ENCODE measurements at places on chromosomes 5 and 9.
A peak's percentile ranks its signal among the peaks of the same experiment; 100 is the strongest.

DNA sequence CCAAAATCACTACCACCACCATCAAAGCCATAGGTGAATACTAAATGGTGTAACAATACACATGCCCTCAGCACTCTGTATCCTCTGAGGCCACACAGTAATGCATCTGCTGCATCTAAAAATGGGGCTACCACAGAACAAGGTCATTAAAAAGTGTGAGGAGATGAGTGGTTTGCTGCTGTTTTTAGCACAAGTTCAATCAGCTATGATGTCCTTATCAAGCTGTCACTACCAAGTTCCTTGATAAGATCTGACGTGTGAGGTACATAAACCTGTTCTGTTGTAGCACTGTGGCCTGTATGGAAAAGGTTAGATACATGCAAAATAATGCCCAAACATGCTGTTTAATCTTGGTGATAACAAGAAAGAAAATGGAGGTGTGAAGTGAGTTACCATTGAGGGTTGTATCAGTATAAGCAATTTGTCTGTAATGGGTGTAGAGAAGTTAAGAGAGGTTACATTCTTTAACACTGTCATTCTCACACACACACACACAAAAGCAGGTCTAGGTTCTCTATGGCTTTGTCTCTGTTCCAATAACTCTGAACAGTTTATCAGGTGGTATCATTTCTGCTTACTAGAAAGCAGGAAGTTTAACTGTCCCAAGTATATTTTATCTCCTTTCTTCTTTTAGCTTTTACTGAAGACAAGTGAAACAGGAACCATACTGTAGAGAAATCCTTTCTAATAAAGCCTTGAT is 252.9 kb downstream of the CWC27 start:
- DNase-seq, result no peak

DNA sequence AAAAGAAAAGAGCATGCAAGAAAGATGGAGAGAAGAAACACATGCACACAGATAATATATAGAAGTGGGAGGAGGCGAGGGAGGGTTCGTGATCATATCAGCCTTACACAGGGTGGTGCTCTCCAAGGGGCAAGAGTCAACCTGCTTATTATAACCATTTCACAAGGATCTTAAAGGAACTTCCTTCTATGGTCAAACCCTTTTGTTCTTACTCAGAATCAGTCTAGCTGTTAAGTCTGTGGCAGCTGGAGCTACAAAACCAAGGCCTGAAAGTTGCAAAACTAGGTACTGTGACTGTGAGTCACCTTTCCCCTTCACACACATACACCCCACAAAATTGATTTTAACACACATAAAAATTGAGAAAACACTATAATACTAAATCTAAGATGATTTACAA is 18.5 kb upstream of the ERMP1 start:
- DNase-seq, result peak; percentile 86

DNA sequence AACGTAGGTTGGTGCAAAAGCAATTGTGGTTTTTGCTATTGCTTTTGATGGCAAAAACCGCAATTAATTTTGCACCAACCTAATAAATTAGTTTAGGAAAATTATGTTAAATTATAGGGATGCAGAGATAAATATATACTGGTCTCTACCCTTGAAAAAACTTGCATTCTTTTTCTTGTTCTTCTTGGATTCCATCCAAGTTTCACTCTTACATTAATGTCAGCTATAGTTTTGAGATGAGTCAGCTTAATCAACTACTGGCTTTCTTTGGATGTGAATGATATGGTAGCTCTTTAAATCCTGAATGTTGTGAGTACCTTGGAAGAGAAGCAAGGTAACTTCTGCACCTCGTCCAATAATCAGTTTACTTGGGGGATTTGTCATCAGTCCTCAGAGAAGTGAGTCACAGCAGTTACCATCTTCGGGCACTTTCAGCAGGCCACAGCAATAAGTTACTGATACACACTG is 549.0 kb upstream of the ZNF608 start:
- peak; percentile 34 for DNase-seq

GRCh38 chr5:103259705-103260355 is 1.3 kb downstream of the MACIR start:
- DNase-seq, result peak; percentile 29

GRCh38 chr5:128196080-128196479 is 112.5 kb downstream of the SLC12A2 start:
- no peak for DNase-seq

DNA sequence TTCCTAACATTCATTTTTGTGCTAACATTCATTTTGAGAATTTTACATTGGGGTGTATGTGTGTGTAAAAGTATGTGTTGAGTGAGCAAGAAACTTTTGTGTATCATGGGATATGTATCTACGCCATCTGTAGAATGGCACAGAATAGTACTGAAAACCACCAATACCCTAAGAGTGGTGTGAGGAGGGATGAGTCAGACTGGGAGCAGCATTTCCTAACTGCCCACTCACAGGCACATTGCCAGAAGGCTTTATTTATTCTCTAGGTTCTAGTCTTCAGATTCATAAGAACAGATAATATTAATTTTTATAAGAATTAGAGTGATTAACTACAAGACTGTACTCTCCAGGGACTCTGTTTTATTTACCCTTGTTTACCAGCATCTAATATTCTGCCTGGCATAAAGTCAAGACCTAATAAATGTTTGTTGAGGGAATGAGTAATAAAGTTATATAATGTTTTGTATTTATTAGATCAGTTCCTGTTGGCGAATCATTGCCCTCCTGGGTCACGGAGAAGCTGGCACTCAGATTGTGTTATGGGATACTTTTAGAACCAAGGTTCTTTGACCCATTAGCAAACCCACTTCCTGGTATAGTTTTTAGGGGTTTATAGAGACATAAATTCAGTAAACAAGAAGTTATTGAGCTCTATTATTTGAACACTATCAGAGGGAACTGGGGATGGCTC is 159.1 kb upstream of the PPP2R2B start:
- DNase-seq, result peak; percentile 90

- no peak for DNase-seq
Observed at GRCh38 chr5:178126556-178126955, 4.3 kb upstream of the RMND5B start.

DNA sequence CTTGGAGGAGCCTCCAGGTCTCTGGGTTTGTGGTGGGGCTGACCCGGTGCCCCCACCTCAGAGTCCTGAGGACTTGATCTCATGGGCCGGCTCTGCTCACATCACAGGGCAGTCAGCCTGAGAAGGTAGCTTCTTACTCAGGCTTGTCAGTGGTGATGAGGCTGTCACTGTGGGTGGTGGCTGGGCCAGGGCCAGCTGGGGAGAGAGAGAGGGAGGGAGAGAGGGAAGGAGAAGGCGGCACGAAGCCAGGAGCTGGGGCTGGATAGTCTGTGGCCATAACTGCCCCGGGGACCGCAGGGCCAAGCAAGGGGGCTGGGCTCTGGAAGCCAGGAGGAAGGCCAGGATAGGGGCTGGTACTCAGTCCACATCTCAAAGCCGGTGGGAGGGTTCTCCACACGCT is 6.5 kb downstream of the NTNG2 start:
- DNase-seq, result peak; percentile 35

DNA sequence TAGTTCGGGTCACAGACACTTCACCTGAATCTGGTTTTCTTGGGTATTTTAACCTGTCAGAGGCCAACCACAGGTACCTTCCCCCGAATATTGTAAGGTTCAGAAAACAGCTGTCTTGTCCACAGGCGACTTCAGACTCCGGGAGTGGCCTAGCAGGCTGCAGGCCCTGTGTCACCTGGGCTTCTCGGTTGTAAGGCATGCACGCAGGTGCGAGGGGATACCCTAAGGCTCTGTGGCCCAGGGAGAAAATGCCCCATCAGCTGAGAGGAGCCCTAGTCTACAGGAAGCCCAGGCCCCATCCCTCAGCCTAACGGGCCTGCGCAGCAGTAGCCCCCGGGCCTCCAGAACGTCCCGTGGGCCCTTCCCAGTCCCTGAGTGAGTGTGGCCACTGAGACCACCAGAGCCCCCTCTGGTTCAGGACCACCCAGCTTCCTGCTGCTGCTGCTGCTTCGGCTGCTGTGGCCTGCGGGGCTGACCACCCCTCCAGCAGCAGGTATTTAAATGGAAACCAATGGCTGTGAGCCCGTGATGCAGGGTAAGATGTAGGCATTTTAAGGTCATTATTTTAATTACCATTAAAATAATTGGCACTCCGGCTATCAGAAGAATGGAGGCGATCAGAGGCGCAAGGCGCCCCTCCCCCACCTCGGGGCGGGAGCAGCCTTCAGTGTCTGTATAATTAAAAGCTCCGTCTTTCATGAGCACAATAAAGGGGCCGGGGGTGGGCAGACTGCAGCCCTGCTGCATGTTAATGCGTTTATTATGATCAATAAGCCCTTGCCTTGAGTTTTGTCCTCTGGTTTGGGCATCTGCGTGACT is 65.4 kb downstream of the PSMB7 start:
- no peak for DNase-seq

DNA sequence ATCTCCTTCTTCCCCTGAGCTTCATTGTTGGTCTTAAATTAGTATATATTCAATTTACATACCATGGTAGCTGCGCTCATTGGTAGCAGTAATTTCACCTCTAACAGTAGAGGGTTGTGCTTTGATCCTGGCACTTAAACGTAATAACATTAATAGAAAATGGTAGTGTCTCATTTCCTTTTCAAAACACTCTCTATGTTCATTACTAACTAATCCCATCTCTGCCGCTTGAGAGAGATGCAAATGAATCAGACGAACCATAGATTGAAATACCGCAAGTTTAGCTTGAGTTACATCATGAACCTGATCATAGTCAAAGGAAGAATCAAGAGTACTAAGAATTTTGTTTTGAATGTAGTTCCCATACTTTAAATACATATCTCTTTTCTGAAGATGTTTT is 2.2 kb downstream of the THBS4 start:
- DNase-seq, result no peak

GRCh38 chr9:125574126-125574877 is 132.7 kb downstream of the MAPKAP1 start:
- DNase-seq, result no peak

DNA sequence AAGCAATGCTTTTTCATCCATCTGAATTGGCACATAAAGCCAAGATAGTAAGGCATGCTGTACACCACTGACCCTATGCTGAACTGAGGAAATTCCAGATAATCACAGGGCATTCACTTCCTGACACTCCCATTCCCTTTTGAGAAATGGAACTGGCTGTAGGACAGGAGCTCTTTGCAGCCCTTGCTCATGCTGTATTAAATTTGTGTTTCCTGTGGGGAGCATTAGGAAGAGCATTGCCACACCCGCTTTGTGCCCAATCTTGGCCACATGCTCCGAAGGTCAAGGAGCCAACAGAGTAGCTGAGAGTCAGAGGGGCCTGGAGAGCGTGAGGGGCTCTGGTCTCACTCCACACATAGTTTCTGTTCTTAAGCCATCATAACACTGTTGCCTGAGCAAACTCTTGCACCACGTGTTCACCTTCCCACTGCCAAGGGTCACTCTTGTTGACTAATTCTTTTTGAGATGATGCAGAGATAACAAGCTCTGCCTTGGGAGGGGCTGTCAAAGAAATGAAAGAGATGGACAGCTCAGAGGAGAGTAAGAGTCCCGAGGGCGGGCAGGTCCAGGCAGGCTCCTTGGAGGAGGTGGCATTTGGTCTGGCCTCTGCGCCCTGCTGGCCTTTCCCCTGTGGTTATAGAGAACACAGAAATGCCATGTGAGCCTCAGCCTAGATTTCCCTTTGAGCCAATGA is 31.7 kb upstream of the ARAP3 start:
- no peak for DNase-seq

DNA sequence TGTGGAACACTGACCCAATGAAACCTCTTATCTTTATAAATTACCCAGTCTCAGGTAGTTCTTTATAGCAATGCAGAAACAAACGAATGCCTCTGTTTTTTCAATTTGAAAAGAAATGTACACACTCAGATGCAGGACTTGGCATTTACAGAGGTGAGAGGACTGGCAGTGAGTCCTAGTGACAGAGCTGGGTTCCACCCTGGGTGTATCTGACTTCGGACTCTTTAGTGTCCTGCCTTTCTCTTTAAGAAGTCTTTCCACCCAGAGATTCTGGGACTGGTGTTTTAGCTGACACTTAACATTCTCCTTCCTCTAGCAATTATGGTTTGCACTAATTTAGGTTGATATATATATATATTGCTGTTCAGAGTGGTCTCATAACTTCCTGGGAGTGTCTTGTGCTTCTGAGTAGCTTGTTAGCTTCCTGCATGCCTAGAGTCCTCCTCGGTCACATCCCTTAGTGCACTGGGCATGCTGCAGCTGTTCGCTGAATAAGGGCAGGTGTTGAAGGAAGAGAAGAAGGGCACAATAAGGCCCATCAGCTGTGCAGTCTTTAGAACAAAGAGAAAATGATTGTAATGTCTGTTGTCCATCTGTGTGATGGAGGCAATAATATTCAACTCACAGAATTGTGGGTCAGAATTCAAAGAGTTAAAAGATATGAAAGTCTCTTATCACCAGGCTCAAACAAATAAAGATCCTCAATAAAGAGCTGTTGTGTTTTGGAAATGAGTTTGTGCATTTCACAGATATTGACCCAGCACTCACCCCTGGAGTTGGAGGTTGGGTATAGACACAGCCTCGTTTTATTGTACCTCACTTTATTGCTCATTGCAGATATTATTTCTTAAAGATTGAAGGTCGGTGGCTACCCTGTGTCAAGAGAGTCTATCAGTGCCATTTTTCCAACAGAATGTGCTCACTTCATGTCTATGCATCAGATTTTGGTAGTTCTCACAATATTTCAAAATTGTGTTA is 187.1 kb downstream of the TRIM32 start:
- DNase-seq, result no peak

GRCh38 chr5:138033907-138034306 is 1.0 kb upstream of the FAM13B start:
- DNase-seq, result peak; percentile 54

GRCh38 chr5:133026664-133027153 is 360 bp upstream of the ZCCHC10 start:
- DNase-seq, result no peak

- DNase-seq, result no peak
Observed at GRCh38 chr5:170757182-170757601, 26.3 kb upstream of the GABRP start.

- DNase-seq, result no peak
Observed at GRCh38 chr9:34428325-34428958, 29.9 kb downstream of the FAM219A start.

- peak; percentile 92 for DNase-seq
Observed at GRCh38 chr5:130282049-130282448, 377.8 kb downstream of the CHSY3 start.

DNA sequence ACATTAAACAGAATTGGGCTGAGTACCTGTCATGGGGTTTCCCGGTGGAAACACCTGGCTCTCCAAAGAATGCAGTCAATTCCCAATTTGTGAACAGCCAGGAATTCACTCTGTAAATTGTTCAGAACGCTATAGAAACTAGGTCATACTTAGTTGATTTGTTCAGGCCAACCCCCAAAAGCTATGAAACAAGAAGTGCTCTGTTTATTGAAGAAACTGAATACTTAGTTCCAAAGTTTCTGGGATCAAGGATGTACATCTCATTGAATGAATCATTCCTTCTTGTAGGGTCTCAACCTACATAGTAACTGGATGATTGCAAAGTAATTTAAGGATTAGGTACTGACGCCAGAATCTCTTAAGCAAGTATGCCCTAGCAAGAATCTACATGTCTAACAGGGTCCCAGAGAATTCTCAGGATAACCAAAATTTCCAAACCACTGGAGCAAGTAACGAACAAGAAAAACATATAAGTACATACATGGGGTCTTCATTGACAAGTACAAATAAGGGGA is 659 bp upstream of the TUSC1 start:
- no peak for DNase-seq
